Cortex of kidney (tissue), 1 donor: ENCODE measurements at places on chromosomes 13 and 19.

- no peak for DNase-seq
Measured at GRCh38 chr19:16702123-16702522, 17.5 kb upstream of the NWD1 start.

DNA sequence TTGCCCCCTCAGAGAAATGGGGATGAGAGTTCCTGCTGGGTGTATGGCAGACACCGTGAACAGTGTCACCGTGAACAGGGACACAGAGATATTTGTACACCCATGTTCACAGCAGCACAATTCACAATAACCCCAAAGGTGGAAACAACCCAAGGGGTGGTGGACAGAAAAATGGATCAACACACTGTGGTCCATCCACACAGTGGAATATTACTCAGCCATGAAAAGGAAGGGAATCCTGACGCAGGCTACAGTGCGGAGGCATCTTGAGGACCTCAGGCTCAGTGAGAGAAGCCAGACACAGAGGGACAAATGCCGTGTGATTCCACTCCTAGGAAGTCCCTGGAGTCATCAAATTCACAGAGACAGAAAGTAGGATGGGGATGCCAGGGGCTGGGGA is 7.6 kb upstream of the CELF5 start:
- no peak for DNase-seq

DNA sequence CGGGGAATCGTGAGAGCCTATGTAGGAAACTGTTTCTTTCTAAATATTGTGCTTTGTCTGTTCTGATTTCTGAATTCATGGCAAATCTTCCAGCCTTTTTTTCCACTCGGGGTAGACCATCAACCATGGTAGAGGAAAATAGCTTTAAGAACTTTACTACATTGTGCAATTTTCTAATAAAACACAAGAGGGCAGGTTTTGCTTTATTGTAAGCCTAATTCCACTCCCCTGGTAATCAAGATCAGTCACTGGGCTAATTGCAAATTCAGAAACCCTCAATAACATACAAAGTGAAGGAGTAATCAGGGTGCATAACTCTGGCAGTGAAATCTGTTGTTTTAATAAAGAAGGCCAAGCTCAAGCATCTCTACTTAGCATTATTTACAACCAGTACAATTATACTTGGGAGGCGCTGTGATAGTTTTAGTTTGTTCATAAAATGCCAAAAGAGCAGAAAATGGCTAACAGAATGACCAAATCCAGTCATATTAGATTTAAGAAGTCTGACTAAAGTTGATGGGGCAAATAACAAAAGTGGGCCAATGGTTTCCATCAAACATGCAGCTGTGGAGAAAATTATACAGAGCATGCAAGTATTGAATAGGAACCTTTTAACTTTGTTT is 43.8 kb downstream of the DCT start:
- DNase-seq, result no peak

DNA sequence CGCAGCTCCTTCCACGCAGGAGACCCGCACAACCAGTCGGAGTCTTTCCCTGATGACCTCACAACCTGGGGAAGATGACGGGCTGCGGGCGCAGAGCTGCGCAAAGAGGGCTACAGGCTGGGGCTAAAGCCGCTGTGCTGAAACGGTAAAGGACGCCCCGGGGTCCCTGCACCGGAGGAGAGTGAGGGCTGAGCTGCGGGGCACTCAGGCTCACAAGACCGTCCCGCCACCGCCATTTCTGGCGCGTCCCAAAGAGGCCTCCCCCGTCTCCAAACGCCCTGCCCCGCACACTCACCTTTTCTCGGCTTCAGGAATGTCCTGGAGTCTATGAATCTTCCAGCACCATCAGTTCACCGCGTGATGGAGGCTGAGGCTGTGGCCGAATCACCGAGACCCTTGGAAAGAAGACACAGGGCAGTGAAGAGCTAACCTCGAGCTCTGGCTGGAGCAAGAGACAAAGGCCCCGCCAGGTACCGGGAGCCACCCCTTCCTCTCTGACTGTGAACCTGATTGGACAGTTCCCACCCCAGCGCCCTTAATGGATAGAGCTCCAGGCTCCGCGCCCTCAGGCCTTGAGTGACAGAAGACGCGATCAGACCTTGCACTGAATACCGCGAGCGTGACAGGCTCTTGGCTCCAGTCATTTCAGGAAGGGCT is 41.8 kb upstream of the ZNF429 start:
- DNase-seq, result no peak

DNA sequence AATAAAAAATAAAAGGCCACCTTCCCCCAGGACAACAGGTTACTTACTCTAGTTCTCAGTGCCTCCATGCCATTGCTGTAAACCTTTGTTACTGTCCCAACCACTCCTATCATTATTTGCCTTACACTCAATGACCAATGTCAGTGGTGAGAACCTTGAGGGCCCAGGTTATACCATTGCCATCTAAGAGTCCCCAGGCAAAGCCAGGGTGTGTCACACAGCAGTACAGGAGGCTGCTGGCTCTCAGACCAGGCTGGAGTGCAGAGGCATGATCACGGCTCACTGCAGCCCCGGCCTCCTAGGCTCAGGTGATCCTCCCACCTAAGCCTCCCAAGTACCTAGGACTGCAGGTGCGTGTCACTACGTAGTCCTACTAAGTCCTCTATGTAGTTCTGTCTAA is 6.1 kb downstream of the ELAVL1 start:
- DNase-seq, result no peak

- no peak for DNase-seq
Measured at GRCh38 chr19:41904118-41904870, 21.3 kb downstream of the ARHGEF1 start.

- DNase-seq, result no peak
Measured at GRCh38 chr13:34065928-34066327, 248.0 kb downstream of the RFC3 start.

- no peak for DNase-seq
Measured at GRCh38 chr13:24207841-24208667, 47.5 kb downstream of the SPATA13 start.

GRCh38 chr19:13962699-13963602 is 10.6 kb downstream of the DCAF15 start:
- no peak for DNase-seq
